ENCODE measurements at places on chromosomes 2 and 18.
A peak's percentile ranks its signal among the peaks of the same experiment; 100 is the strongest.

DNA sequence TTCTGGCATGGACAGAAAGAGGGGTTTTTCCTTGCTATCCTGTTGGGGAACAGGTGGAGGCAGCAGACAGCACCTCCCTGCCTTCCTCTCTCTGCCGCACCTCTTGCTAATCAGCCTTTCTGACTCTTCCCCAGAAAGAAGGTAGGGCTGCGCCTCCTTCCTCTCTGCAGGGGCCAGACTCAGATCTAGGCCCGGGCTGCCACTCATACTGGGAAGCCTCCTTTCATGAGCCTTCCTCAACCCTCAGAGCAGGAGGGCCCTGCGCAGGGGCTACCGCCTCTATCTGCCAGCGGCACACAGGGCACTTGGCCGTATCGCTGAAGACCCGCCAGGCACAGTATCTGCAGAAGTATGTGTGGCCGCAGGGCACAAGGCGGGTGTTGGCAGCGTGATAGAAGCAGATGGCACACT is 7.1 kb downstream of the NEURL3 start:
- no peak for DNase-seq

GRCh38 chr2:33577084-33577483 is 22.0 kb downstream of the FAM98A start:
- no peak for DNase-seq

GRCh38 chr18:73980289-73980979 is 167.2 kb downstream of the FBXO15 start:
- no peak for DNase-seq

- peak; percentile 10 for DNase-seq
Observed at GRCh38 chr2:126866451-126866850, 32.2 kb upstream of the TEX51 start.

DNA sequence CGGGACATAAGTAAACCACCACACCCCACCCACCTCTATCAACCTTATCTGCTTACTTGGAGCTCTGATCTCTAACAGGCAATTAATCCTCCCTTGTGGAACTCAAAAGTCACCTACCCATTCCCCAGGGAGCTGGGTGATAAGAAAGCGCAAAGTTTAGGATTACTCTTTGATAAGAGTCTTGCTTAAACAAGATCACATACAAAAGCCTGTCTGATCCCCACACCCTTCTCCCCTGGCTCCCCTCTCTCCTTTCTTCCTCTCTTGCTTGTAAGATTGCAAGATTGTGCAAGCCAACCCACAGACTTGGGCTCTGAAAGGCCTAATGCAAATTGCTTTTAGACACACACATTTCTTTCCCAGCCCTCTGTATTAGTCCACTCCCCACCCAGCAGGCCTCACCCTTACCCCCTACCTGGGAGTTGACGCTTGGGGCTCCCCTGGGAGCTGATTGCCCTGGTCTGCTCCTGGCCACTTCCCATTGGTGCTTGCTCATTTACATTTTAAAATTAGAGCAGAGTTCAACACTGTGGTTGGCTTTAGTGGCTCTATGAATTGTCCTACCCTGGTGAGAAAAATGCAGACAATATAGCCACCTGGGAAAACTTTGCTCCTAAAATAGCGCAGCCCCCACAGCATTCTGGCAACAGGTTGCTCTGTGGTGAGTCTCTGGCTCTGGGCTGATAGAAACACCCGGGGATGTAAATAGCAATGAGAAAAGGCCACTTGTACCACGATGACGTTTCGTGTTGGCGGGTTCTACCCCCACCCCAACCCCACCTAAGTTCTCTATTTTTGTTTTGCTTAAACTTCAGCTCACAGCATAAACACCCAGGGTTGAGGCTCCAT is 92.8 kb upstream of the MSH2 start:
- DNase-seq, result no peak

DNA sequence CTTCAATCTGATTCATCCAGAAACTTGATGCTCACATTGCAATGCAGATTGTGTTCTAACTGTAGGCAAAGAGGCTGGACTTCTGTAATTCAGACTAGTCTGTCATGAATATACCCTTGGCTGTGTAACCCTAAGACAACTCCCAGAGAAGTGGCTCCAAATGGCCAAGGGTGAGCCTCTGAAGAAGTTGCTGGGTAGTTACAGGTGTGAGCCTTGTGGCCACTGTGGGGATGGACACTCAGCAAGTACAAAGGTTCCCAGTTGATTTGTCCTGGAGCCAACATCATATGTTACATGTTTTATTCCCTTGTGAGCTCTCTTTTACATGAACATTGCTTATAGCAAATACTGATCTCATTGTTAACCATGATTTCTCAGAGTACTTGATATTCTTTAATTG is 94.8 kb upstream of the KCNJ3 start:
- no peak for DNase-seq

DNA sequence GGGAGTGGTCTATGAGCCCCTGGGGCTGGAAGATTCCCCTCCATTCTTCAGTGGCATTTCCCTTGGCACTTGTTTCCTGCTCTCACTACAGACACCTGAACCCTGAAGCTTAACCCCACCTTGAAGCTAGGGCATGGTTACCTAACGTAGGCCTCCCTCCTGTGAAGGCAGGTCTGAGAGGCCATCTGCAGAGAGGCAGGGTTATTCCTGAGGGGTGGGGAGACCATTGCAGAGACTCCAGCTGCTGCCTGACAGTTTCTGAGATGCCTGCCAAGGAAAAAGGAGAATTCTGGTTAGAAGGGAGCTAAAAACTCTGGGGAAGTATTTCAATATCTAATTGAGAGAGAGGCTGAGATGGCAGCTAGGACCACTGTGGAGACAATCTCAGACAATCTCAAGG is 119.3 kb upstream of the NDUFV2 start:
- no peak for DNase-seq

DNA sequence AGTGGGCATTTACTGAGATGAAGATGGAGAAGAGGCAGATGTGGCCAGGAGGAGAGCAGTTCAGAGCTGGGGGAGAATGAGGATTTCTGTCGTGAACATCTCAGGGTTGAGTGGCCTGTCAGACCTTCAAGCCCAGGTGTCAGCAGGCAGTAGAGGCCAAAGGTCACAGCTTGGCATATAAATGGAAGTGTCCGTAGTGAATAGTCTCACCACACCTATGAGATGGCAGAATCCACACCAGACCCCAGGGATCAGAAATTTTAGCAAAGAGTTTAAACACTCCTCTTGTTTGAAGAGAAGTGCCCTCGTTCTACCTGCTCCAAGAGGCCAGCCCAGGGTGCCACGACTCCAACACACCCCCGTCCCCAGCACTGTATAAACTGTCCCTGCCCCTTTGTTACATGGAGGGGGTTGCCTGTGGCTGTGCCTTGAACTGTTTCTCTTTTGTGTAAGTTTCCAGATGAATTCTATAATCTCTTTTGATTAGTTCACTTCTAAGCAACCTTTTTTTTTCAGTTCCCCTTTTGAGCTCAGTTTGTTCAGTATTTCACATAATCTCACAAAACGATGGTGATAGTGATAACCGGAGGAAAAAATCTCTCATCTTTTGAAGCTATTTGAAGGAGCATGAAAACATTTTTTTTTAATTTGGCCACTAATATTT is 69.0 kb upstream of the TTC39C start:
- DNase-seq, result no peak

DNA sequence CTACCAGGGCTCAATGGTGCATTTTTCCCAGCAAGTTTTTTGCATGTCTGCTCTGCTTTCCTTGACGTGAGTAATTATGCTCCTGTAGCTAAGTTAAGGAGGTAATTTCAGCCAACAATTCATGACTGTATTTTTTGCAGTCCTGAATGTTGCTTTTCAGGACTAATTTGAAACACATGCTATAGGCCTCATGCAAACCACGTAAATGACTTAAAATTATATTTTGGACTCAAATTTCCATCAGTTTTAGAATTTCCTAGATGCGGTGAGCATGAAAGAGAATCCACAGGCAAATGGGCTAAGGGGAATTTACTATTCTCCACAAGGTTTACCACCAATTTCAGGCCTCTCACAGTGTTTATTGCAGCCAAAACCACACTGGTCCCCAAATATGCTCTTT is 589.9 kb upstream of the LRRTM1 start:
- no peak for DNase-seq

DNA sequence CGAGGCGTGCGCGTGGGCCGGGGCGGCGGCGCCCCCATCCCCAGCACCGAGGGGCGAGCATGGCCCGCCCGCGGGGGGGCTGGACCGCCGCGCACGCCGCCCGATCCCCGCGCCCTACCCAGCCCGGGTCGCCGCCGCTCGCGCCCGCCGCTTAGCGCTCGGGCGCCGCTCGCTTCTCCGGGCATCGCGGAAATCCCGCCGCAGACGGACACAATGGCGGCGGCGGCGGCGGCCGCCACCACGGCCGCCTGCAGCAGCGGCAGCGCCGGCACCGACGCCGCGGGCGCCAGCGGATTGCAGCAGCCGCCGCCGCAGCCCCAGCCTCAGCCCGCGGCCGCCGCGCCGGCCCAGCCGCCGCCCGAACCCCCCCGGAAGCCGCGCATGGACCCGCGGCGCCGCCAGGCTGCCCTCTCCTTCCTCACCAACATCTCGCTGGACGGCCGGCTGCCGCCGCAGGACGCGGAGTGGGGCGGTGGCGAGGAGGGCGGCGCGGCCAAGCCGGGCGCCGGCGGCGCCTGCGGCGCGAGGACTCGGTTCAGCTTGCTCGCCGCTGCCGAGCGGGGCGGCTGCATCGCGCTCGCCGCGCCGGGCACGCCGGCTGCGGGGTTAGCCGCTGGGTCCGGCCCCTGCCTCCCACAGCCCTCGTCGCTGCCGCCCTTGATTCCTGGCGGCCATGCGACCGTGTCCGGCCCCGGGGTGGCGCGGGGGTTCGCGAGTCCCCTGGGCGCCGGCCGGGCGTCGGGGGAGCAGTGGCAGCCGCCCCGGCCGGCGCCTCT is 453 bp downstream of the CABLES1 start:
- DNase-seq, result peak; percentile 48

- no peak for DNase-seq
Observed at GRCh38 chr18:36476433-36476832, 178.9 kb downstream of the FHOD3 start.

DNA sequence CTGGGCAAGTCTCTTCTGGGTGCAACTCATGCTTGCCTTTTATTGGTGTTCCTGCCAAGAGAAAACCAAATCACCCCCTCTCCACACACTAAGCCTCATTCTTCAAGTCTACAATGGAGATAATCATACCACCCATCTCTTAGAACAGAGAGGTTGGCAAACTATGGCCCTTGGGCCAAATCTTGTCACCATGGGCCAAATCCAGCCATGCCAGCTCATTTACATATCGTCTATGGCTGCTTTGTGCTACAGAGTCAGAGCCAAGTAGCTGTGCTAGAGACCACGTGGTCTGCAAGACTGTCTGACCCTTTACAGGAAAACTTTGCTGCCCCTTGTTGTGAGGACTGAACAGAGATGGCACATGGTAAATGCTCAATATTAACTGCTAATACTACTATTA is 270.3 kb upstream of the PARD3B start:
- DNase-seq, result no peak

DNA sequence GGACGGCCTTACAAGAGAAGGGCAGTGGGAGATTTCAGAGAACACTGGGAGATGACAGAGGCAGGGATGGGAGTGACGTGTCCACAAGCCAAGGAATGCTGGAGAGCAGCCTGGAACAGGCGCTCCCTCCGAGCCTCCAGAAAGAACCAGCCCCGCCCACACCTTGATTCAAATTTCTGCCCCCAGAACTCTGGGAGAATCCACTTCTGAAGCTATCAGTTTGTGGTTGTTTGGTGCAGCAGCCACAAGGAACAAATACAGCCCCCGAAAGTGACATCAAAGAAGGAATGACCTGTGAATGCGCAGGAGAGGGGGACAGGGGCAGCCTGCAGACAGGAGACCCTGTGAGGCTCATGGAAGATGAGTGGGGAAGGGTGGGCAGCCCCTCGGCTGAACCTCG is 67.3 kb downstream of the TWIST2 start:
- no peak for DNase-seq

- no peak for DNase-seq
Observed at GRCh38 chr2:151627353-151627752, 106.9 kb downstream of the NEB start.

GRCh38 chr2:190948671-190949070 is 65.3 kb downstream of the STAT1 start:
- DNase-seq, result no peak

DNA sequence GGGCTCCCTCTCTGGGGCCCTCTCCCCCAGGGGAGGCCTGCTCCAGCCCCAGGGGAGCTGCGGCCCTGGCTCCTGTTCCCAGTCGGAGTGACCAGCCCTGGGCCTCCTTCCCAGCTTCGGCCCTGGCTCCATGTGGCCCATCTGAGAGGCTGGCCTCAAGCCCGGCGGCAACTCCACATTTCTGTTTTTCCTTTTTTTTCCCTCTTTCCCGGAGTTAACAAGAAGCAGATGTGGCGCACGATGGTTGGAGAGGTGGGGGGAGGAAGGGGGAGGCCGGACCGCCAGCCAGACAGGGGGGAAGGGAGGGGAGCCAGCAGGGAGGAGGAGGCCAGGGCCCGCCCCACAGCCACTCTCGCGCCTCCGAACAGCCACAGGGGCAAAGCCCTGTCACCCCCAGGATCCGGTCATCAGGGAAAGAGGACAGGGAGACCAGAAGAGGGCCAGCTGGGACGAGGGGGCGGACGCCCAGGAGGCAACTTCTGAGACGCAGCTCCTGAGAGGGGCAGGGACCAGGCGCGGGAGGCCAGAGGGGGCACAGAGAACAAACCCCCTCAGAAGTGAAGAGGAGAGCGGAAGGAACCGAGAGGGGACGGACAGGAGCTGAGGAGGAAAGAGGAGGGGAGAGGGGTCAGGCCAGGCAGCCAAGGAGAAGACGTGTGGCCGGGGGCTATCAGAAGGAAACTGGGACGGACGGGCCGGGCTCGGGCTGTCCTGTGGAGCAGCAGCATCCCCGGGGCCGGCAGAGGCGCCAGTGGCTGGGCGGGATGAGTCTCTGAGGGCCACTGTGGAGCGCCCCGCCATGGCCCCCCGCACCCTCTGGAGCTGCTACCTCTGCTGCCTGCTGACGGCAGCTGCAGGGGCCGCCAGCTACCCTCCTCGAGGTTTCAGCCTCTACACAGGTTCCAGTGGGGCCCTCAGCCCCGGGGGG is at the start of gene EMILIN1:
TSS of gene EMILIN1 (plus strand) at position 349 of the 928 bp plus-strand sequence. CDS start at position 800, 451 bp downstream.
- no peak for DNase-seq

DNA sequence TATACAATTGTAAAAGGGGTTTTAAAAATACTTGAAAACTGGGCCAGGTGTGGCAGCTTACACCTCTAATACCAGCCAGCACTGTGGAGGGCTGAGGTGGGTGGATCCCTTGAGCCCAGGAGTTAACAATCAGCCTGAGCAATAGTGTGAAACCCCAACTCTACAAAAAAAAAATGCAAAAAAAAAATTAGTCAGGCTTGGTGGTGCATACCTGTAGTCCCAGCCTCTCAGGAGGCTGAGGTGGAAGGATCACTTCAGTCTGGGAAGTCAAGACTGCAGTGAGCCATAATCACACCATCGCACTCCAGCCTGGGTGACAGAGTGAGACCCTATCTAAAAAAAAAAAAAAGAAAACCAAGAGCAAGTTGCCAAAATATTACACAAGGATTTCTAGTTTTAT is 182.7 kb downstream of the UBE2E3 start:
- DNase-seq, result no peak

GRCh38 chr2:40545645-40546044 is 93.8 kb upstream of the SLC8A1 start:
- DNase-seq, result no peak

GRCh38 chr18:24118750-24119577 is 19.9 kb upstream of the CABYR start:
- DNase-seq, result peak; percentile 81
